ENCODE measurements at places on chromosomes 13 and 19.

- DNase-seq: no peak
These were observed 160.3 kb downstream of the ITGBL1 start for GRCh38 chr13:101612735-101613134.

- no peak for DNase-seq
These were observed 459 bp upstream of the GRIN2D start for GRCh38 chr19:48392860-48393558.

DNA sequence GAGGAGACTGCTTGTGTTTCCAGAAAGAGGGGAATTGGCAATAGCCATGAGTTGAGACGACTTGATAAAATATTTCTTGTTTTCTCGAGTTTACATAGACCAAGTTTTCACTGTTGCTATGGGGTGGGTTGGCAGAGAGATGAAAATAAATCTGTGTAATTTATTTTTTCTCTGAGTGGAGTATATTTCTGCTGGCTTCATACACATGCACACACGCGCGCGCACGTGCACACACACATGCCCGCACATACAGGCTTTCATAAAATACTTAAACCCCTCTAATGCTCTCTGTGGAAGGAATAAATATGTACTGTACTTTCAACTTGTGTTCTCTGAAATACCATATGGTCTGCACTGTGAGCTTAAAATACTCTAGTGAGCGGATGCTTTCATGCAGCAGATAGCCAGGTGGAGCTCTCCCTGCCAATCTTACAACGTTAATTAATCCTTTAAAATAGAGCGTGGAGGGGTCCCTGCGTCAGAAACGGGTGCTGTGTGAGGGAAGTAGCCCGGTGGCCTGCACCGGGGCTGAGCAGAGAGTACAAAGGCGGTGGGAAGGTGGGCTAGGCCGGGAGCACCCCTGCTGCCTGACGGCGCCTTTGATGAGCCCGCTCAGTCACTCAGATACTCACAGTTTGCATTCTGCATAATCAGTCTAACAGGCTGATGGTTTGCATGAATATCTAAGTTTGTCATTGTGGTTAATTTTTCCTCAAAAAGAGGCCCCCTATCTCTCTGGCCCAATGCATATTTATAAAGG is 44.1 kb downstream of the CCNE1 start:
- no peak for DNase-seq

DNA sequence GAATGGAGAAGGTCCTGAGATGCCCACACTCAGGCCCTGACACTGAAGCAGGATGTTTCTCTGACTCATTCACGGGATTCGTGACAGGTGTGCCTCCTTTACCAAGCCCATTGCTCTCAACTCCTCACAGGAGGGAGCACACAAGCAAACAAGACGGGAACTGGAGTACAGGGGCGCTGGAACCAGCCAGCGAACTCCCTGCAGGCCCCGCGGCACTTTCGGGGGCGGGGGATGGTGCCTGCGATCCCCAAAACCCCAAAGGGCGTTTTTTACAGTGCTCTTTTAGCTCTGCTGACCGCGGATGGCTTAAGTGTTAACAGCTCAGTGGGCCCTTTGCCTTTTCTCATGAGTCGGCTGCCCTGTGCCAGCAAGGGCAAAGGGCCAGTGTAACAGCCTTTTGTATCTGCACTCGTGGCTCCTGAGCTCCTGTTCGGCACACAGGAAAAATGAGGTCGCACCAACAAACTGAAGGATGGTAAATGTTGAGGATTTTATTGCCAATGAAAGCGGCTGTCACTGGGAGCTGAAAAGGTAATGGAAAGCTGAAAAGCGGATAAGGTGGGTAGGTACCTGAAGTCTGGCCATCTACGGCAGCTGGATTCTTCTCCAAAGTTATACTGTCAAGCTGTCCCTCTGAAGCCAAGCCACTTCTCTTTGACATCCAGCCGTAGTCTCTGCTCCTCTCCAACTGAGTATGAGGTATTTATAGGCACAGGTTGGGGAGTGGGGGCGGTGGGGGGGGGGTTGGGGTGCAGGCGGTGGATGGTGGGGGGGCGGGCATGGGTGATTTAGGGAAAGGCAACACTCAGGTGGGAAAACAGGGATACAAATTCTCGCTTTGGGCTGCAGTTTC is 65.0 kb upstream of the TRPC4 start:
- no peak for DNase-seq

DNA sequence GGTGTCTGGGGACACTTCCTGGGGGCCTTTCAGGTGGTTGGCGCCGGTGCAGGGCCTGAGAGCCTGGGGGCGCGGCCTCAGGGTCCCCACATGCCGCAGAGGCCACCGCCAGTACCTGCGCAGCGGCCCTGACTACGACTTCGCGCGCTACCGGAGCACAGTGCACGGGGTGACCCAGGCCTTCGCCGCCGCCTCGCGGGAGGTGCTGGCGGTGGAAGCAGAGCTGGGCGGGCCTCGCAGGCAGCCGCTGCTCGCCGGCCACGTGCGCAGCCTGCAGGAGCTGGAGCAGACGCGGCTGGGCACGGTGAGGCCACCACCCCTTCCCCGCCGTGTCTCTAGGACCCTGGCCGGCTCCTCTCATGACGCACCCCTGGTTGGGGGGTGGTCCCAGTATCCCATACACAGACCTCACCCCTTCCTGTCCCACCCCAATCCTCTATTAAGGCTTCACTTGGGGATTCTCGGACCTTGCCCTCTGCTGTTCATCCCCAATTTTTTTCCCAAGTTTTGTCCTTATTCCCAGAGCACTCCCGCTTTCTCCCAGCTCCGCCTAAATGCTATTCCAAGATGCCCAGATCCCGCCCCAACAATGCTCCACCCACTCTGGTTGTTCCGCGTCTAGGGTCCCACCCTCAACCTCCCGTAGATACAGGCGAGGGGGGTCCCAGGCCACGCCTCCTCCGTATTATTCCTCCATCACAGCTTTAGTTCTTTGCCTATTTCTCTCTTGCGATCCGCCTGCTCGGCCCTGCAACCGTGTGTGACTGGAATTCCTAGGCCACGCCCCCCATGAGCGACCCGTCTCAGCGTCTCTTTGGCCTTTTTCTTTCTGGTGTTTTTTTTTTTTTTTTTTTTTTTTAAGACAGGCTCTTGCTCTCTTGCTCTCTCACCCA is 1.0 kb downstream of the REX1BD start:
- peak; percentile 41 for DNase-seq

- no peak for DNase-seq
These were observed 345.7 kb downstream of the MTUS2 start for GRCh38 chr13:29165840-29166239.

- DNase-seq: no peak
These were observed 12.0 kb upstream of the USP12 start for GRCh38 chr13:27183561-27184147.
